ENCODE measurements at places on chromosomes 2 and 18.

DNA sequence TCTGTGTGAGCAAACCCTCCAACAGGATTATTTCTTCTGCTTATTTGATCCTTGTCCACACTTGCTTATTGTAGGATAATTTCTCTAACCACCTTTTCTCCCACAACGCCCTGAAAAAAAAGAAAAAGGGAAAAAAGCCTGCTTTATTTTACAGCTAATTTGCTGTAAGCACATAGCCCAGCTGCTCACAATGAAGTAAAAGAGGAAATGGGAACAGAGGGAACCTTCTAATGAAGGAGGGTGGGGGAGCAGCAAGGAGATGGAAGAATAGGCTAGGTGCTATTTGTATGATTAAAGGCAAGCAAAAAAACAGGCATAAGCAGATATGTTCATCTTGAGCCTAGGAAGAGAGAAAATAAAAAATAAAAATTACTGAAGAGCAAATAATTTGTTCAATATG, 331.6 kb downstream of the TXNL1 start:
- no peak for DNase-seq

- DNase-seq = peak; percentile 22
Observed at GRCh38 chr2:191566344-191566743, 111.6 kb upstream of the NABP1 start.

DNA sequence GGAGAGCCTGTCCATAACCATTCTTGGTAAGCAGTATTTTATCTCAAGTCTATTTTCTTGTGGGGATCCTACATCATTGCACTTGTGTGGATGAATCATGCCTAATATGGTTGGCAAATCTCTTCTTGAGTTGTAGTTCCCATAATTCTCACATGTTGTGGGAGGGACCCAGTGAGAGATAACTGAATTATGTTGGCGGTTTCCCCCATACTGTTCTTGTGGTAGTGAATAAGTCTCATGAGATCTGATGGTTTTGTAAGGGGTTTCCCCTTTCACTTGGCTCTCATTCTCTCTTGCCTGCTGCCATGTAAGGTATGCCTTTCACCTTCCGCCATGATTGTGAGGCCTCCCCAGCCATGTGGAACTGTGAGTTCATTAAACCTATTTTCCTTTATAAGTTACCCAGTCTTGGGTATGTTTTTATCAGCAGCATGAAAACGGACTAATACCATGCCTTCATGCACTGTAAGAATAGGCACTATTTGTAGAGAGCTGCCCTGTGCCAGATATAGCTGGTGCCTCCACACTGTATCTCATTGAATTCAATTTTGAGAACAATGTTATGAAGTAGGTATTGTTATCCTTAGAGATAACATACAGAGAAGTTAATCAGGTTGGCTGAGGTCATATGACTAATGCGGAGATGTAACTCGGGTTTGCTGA, 148.3 kb downstream of the PLCL1 start:
- no peak for DNase-seq

DNA sequence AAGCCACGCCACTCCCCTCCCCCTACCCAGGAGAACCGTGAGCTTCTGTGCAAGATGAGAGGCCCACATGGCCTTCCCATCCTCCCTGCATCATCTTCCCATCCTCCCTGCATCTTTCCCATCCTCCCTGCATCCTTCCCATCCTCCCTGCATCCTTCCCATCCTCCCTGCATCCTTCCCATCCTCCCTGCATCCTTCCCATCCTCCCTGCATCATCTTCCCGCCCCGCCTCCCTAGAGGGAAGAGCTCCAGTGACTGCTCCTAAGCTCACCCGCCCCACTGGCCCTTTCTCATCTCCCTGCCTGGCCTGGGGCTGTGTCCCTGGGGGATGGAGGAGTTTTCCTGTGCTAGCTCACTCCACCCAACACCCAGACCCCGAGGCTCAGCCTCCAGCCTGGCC, 93.3 kb upstream of the ASAP2 start:
- DNase-seq = no peak

- DNase-seq = no peak
Observed at GRCh38 chr2:185278761-185279160, 459.8 kb upstream of the FSIP2 start.

- DNase-seq = no peak
Observed at GRCh38 chr2:145687442-145688134, 1167.7 kb upstream of the ZEB2 start.

DNA sequence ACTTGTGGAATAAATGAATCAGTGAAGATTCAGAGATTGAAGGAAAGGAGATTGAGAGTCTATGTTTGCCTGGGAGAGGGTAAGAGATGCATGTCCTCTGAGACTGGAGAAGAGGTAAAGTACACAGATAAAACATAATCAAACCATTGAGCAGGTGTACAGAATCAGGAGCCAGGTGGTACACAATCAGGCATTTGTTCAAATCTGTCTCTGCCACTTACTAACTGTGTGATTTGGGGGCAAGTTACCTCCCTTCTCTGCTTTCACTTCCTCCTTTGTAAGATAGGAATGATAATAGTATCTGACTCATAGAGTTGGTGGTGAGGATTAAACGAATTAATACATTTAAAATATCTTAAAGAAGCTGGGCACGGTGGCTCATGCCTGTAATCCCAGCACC, 94.0 kb downstream of the CDK15 start:
- no peak for DNase-seq

DNA sequence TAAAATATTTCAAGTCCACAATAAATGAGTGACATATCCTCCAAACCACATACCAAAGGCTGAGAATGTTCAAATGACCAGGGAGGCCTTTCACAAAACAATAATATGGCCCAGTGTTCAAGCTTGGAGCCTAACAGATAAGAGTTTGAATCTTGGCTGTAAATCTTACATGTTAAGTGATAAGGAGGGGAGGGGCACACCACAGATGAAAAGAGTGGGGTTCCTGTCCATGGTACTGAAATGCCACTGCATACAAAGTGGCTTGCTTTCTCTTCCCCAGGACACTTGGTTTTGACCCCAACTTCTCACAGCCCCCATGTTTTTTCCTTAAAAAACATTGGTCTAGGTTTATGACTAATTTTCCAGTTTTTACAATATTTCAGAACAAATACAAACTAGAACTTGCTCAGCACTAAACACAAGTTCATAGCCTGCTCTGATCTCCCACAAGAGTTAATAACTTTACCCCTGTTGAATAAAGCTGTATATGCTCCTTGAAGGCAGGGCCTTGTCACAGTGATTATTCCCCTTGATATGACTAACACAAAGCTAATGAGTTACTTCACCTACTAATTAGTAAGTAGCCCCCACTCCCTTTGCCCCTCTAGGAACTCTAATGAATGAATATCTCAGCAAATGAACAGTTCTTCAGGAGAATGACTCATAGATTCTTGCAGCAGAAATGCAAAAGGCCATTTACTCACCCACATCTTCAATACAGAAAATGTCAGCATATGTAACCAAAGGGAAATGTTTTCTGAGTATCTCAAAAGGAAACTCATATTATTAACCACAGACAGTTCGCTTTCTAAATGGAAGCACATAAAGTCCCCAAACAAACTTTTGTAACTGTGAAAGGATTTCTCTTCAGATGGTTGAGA, 142.2 kb downstream of the SATB2 start:
- no peak for DNase-seq

DNA sequence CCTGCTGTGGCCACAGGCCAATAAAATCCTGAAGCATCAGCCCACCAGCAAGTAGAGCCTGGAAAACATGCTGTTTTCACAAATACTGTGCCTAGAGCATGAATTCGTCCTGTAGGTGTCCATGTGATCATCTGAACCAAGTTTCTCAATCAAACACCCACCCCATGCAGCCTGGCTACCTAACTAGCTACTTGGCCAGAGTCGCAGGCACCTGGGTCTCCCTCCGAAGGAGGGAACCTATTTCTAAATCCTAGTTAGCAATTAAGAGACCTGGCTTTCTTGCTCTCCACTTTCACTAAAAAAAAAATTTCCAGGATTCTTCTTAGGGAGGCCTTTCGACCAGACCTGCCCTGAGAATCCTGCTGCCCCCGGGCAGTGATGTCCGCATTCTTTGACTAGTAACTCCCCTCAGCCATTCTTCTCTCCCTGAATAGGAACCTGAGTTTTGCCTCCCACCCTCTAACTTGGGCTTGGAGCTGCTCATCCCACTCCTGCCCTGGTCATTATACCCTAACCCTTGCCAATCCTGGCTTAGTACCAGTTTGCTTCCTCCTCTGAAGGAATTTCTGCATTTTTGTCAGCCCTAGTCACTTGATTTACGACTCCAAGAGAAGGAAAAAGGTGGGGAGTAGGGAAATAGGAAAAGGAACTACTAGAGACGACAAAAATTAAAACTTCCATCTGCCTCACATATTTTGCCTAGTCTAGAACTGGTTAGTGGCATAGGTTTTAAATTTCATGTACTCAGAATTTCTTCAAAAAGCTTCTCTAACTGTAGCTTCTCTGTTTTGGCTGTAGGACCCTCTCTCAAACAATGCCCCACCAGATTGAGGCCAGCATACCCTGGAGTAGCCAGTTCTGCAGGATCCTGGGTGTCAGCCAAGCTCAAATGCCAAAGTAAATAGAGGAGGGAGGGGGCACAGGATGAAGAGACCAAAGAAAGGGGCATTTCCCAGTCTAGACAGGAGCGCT, 25.4 kb upstream of the TANK start:
- DNase-seq = no peak

- DNase-seq = no peak
Observed at GRCh38 chr18:39795350-39795749, 2159.7 kb upstream of the PIK3C3 start.

DNA sequence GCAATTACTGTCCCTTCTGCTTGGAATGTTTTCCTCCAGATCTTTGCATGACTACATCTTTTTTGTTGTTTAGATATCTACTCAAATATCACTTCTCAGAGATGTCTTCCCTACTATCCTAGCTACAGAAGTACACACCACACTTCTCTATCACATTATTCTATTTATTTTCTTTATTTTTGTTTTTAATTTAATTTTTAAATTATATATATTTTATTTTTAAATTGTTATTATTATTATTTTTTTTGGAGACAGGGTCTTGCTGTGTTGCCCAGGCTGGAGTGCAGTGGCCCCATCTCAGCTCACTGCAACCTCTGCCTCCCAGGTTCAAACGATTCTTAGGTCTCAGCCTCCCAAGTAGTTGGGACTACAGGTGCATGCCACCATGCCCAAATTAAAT, 106.7 kb downstream of the TAF4B start:
- no peak for DNase-seq

GRCh38 chr2:220296174-220296573, 668.7 kb downstream of the SLC4A3 start:
- DNase-seq = no peak

GRCh38 chr2:241943961-241944575, 74.5 kb downstream of the RTP5 start:
- no peak for DNase-seq

DNA sequence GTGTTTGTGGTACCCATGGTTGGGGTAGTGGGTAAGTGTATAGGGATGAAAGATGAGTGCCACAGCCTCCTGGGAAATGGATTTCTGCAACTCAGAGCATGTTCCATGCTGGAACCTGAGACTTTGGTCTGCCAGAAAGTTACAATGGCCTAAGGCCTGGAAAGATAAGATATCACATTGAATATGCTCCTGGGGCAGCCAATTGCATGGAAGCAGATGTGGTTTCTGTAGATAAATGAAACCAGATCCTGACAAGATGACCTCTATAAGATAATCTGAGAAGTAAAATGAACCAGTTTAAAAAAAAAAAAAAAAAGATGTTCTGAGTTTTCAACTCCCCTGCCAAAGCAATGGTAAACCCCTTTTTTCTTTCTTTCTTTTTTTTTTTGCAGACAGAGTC, 91.4 kb upstream of the NCK2 start:
- DNase-seq = no peak

DNA sequence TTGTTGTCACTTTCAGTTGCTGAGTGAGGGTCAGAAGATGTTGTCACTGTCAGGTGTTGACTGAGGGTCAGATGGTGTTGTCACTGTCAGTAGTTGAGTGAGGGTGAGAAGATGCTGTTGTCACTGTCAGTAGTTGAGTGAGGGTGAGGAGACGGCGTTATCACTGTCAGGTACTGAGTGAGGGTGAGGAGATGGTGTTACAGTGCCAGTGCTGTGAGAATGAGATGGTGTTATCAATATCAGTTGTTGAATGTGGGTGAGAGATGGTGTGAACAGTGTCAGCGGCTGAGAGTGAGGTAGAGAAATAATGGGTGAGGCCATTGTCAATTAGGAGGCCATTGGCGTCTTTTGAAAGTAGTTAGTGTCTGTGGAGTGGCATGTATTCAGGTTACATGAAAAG, 1.6 kb upstream of the ATP9B start:
- DNase-seq = no peak

GRCh38 chr2:36277146-36277808, 78.3 kb upstream of the CRIM1 start:
- DNase-seq = no peak

GRCh38 chr18:62767836-62768557, 52.7 kb downstream of the PHLPP1 start:
- DNase-seq = no peak

DNA sequence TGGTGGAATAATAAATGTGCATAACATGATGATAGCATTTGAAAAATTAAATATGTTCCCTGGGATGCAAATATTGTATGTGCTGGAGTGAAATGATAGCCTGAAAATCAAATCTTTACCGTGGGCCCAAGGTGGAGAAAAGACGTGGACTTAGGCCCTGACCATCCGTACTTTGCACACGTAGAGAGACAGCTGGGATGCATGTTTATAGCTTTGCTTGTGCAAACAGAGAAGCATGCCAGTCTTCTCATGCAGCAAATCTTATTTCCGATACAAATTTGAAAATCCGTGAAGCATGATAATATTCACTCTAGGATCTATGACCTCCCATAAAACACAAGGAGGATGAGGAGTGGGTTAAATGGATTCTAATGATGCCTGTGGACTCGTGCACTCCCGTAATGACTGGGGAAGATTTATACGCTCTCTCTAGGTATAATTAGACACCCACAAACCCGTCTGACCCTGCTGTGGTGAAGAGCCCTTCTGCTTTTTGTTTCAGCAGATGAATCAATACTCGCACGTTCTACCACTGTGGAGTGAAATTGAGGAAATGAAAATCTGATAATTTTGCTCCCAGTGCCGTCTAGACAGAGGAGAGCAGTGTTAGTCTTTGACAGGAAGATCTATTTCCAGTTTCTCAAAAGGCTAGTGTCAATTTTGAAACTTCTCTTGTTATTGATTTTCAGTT, 810.3 kb upstream of the SALL3 start:
- DNase-seq = no peak

DNA sequence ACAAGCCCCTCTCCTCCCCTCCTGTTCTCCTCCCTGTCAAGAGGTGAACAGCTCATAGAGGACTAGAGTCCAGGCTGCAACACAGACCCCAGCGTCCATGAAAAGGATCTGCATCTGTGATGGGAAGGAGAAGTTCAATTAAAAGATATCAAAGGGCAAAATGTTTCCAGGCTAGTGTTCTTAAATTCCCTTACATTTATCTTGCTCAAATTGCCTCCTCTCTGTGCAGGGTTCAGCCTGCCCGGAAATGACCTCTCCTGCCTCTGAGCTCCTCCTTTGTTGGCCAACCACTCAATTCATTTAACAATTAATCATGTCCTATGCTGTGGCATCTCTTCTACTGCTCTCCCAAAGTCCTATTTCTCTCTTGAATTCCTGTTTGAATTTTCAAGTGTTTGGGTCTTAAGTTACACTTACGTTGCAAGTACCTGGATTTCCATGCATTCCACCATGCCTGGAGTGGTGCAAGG, 105.3 kb downstream of the TSN start:
- no peak for DNase-seq

GRCh38 chr2:69717861-69718273, 24.1 kb upstream of the ANXA4 start:
- DNase-seq = no peak

- DNase-seq = no peak
Observed at GRCh38 chr2:198873503-198874471, 584.0 kb downstream of the SATB2 start.

GRCh38 chr2:236581546-236581945, 11.9 kb downstream of the ACKR3 start:
- DNase-seq = no peak
